ENCODE measurements at places on chromosomes 1 and 21.
A peak's percentile ranks its signal among the peaks of the same experiment; 100 is the strongest.

GRCh38 chr1:231871878-231872277 lies 245.3 kb downstream of the DISC1 start:
- no peak for DNase-seq

DNA sequence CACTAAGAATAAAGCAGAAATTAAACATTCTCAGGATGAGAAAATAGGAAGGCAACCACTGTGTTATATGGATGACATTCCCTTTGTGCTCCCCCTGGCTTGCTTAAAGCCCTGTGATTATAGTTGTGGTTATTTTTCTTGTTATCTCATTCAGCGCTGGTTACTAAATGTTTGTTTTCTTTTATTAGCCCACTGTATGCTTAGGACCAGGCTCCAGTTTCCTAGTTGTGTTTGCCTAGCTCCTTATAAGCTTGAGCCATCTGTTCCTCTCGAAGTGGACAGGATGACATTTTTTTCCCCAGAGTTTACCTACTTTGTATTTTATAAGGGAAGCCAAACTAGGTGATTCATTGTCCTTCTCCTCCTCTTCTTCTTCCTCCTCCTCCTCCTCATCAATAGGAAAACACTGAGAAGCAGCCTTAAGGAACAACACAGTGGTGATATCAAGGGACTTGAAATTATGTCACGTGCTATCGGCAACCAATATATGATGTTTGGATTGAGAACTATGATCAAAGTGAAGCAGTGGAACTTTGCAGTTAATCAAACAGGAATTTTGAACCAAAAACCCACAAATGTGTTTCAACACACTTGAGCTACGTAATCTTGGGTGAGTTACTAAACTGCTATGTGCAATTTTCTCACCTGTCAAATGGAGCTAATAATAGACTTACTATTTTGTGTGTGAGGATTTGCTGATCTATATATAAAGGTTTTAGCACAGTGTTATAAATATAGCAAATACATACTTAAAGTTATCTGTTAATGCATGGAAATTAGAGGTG lies 35.1 kb upstream of the RGS7 start:
- DNase-seq = no peak

GRCh38 chr1:222777463-222777862 lies 37.4 kb upstream of the DISP1 start:
- DNase-seq = no peak

DNA sequence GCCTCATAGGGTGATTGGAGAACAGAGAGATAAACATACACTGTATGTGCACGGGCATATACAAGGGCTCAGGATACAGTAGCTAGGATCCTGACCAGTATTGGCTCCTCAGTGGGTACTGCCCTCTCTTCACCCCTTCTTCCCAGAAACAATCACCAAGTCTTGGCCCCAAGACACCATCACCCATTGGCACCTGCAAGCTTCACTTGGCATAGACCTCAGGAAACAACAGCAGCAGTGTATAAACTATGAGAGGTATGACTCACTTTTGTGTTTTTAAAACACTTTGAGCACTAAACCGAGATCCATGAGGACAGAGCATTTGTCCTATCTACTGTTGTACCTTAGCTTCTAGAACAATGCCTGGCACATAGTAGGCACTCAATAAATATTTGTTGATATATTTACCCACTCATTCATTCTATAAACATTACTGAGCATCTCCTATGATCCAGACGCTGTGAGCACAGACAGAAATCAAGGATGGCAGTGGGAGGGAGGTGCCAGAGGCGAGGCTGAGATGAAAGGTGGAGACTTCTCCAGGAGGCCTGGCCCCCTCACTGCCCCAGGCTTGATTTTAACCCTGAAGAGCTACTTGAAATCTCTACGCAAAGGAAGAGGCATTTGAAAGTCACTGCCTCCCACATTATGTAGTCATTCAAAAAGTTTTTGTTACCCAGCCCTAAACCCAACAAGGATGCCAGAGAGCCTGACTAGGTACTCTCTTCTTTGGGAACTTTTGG lies 95.2 kb downstream of the CAMK2N1 start:
- DNase-seq = no peak

GRCh38 chr1:45647248-45648021 lies 23.6 kb upstream of the CCDC17 start:
- DNase-seq = no peak

DNA sequence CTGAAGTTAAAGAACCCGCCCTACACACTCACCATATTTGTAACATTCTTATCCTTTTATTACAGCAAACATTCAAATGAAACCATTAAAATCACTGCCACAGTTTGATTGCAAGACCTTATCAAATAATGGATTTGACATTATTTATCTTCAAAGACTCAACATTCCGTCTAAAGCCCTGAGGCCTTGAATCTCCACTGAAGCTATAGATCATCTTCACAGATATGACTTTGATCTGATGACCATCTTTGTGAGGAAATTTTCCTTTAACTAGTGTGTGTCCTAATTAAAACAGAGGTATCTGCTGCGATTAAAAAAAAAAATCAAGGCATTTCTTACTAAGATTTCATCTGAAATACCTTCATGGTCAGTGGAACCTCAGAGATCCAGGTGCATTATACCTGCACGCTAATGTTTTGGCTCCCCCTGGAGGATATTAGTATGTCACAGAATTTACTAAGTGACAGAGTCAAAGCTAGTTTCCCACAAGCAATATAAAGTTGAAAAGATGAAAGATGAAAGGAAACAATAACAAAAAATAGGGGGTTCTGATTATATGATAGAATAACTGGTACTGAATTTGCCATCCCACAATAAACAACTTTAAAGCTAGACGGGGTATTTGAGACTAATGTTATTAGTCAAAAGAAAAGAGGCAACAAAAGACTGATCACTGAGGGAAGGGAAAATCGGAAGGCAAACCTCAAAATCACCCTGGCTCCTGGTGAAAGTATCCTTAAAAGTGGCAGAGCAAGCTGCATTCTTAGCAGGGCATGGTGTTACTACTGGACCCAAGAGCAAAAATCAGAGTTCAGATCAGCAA lies 923.4 kb downstream of the NCAM2 start:
- DNase-seq = peak; percentile 4

GRCh38 chr1:18108299-18109057 lies 880 bp downstream of the IGSF21 start:
- DNase-seq = no peak

- DNase-seq = no peak
Measured at GRCh38 chr1:69492286-69492685, 75.4 kb upstream of the LRRC7 start.

DNA sequence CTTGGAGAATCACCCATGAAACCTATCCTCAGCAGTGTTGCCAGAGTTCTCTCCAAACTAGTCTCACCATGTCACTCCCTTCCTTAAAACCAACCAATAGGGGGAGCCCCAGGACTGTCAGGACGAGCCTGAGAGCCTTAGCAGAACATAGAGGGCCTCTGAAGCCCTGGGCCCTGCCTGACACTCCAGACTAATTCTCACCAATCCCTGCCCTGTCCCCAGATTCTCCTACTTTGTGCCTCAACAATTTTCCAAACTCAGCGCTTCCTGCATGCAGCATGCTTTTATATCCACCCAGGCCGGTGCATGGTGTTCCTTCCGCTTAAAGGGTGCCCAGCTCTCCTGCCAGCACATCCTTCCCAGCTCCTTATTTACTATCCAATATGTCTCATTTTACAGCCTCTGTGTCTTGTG lies 42.7 kb downstream of the HSD3B1 start:
- DNase-seq = peak; percentile 65

GRCh38 chr1:9889411-9889810 lies 20.7 kb downstream of the CTNNBIP1 start:
- no peak for DNase-seq

DNA sequence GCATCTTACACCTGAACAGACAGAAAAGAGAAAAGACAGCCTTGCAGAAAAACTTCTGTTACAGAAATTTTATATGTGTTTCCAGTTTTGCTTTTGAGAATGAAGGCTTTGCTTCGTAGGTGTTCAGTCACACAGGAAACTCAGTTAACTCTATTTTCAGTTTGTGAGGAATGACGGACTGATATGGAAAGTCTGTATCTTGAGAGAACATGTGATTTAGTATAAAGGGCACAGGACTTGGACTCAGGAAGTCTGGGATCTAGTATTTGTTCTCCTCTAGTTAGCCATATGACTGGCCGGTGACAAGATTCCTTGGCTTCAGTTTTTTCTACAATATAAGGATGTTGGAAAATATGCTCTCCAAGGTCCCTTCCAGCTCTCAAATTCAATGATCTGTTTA lies 149.1 kb downstream of the OLFM3 start:
- no peak for DNase-seq

DNA sequence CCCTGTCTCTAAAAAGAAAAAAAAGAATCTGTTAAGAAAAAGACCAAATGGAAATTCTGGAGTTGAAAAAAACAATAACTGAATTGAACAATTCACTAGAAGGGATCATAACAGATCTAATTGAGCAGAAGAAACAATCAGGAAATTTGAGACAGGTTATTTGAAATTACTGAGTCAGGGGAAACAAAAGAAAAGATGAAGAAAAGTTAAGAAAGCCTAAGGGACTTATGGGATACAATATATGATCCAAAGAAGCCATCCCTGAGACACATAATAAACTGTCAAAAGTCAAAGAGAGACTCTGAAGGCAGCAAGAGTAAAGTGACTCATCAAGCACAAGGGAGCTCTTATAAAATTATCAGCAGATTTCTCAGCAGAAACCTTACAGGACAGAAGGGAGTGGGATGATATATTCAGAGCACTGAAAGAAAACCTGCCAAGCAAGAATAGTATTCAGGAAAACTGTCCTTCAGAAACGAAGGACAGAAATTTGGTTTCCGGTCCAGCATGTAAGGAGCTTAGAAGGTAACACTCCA lies 44.5 kb downstream of the SLC2A1 start:
- no peak for DNase-seq

GRCh38 chr1:6891781-6892579 lies 106.7 kb downstream of the CAMTA1 start:
- DNase-seq = no peak

GRCh38 chr1:4005431-4005830 lies 105.4 kb upstream of the C1orf174 start:
- DNase-seq = no peak

- no peak for DNase-seq
Measured at GRCh38 chr1:15224259-15224869, 22.7 kb upstream of the FHAD1 start.

GRCh38 chr21:17989780-17990179 lies 170.6 kb upstream of the C21orf91 start:
- DNase-seq = no peak

DNA sequence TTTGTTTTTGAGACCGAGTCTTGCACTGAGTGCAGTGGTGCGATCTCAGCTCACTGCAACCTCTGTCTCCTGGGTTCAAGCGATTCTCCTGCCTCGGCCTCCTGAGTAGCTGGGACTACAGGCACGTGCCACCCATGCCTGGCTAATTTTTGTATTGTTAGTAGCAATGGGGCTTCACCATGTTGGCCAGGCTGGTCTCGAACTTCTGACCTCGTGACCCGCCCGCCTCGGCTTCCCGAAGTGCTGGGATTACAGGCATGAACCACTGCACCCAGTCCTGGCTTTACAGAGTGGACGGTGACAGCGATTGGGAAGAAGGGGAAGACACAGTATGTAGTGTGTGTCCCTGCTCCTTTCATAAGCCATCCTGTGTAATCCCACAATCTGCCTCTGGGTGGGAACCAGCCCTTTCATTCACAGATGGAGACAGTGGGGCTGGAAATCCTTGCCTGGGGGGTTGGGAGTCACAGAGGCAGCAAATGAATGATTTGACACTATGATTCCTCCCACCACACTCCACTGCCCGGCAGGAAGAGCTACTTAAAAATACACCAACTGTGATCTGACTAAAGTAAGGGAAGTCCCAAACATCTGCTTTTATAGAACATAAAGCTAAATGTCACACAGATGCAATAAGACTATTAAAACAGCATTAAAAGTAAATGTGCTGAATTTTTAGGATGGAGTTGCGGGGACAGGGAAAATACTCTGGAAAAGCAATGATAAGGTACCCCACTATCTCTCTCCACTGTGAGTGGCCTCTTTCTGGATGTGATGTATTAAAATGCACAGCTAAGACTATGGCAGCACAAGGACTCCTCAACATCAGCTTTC lies 4.5 kb downstream of the PARP1 start:
- peak; percentile 46 for DNase-seq

DNA sequence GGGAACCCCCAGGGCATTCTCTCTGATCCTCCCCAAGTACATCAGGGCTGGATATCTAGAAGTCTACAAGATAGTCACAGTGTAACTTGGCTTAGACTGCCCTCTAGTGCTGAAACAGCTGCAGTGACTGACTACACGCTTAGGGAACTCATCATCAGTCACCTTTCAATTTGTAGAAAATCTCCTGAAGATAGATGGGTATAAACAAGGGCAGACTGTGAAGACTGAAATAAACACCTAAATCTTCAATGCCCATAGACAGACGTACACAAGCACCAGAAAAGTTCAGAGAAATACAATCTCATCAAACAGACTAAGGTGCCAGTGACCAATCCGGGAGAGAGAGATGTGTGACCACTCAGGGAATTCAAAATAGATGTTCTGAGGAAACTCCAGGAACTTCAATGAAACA lies 46.6 kb downstream of the PACC1 start:
- DNase-seq = peak; percentile 76

- no peak for DNase-seq
Measured at GRCh38 chr1:161631076-161631475, at the start of gene FCGR3B. Gene FCGR3B (minus strand): TSS chr1:161631176. CDS start chr1:161631094, 82 bp downstream.

- no peak for DNase-seq
Measured at GRCh38 chr1:196897158-196897828, 9.4 kb downstream of the CFHR4 start.

GRCh38 chr21:25722631-25723030 lies 12.1 kb downstream of the ATP5PF start:
- no peak for DNase-seq

DNA sequence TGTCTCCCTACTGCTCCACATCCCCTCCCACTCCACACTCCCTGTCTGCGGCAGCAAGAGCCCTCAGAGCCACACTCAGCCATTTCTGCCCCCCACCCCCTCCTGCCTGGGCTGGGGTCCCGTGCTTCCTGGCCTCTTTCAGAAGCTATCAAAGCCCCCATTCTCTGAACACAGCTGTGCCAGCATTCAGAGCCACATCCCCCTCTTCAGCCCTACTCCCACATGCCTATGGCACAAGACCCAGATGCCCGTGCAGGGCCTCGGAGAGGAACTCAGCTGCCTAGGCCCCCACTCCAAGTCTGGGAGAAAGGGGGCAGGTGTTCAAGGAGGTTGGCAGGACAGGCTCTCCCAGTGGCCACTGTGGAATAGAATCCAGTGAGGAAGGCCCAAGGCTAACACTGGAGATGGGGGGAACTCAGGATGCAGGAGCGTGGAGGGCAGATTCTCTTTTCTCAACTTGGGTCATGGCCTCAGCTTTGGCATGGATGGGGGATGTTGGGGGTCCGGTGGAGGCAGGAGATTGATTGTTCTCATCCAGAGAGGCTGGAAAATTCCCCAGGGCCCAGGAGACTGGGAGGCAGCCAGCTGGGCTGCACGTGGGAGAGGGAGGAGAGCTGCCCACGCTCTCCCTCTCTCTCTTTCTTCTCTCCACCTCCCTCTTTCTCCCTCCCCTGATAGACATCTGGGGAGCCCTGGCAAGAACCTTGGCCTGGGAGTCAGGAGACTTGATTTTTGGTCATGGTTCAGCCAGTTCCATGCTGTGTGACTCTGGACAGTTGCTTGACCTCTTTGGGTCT lies 3.5 kb upstream of the BCAN start:
- DNase-seq = no peak

Data from fibroblast of skin of scalp (primary cell).